ENCODE measurements at places on chromosomes 11 and 22.

GRCh38 chr11:105023003-105023402, at the start of gene CASP5:
CASP5 (minus strand) TSS chr11:105023168; CDS start chr11:105023136, 32 bp downstream.
- DNase-seq = no peak

DNA sequence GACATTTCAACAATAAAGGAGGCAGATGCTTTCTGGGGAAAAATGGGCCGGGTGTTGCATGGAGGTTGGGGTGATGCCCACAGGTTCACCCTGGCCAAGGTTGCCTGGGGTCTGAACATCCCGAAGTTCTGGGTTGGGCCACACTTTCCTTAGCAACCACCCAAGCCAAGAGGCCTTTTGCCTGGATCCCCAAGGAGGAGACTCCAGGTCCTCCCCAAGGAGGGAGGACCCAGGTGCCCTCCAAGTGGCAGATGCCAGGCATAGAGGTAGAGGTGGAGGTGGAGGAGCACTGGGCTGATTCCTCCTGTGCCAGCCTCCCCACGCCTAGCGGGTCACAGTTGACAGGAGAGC, 1.2 kb downstream of the CYB5R3 start:
- no peak for DNase-seq

DNA sequence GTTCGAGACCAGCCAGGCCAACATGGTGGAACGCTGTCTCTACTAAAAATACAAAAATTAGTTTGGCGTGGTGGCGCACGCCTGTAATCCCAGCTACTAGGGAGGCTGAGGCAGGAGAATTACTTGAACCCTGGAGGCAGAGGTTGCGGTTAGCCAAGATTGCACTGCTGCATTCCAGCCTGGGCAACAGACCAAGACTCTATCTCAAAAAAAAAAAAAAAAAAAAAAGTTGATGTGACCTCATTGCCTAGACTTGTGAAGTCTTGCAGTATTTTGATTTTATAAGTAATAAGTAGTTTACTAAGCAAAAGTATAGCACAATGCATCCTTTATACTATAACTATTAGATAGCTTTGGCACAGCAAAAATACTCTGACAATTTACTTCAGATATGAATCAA, 9.9 kb upstream of the CUL5 start:
- DNase-seq = no peak

GRCh38 chr11:77144857-77145428, 16.9 kb downstream of the MYO7A start:
- no peak for DNase-seq

DNA sequence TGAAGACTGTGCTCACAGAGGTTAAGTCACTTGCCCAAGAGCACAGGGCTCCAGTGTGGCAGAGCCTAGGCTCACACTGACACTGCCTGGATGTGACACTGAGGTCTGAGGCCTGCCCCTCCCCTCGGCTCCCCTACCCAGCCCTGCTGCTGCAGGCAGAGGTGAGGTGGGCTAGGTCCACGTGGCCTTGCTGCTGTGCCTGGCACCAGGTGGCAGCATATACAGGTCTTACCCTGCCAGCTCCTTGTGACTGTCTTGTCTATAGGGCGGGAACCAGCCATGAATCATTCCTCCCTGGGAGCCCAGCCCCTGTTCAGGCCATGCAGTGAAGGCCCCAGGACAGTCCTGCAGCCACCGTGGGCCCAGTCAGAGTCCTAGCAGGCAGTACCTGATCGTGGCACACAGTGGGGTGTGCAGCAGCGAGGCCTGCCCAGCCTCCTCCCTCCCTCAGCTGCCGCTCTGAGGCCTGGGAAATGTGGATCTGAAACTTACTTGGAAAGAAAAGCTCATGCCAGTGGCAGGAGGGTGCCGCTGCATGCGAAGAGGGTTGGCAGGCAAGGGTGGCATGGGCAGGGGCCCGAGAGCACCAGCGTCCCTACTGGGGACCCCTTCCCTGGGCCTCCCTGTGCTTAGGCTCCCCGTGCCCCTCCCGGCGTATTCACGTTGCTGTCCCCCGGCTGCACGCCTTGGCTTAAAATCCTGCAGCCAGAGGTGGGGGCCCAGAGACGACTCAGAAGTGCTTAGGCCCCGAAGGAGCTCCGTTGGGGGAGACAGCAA, 1.2 kb upstream of the CERK start:
- no peak for DNase-seq

DNA sequence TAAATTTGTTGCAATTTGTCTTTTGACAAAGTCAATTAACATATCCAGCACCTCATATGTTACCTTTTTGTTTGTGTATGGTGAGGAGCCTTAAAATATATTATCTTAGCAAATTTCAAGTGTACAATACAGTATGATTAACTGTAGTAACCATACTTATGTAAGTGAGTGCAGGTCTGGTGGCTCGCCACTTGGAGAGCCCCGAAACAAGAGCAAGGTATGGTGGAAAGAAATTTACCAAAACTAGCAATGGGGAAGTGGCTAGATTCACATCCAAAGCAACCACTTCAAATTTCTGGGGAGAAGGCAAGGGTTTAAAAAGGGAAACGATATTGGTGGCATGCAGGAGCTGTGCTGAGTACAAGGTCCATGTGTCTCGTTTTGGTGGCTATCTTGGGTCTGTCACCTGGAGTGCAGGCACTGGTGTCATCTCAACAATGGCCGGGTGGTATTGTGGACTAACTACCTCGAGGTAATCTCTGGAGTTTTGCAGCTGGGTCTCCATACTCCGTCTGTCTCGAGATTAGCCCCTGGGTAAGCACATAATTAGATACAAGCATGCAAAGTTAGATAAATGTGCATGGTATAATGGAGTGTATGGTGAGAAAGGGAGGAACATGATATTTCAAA, 8.2 kb upstream of the FNBP4 start:
- no peak for DNase-seq

- no peak for DNase-seq
Measured at GRCh38 chr11:80083531-80083951, 642.7 kb upstream of the TENM4 start.

DNA sequence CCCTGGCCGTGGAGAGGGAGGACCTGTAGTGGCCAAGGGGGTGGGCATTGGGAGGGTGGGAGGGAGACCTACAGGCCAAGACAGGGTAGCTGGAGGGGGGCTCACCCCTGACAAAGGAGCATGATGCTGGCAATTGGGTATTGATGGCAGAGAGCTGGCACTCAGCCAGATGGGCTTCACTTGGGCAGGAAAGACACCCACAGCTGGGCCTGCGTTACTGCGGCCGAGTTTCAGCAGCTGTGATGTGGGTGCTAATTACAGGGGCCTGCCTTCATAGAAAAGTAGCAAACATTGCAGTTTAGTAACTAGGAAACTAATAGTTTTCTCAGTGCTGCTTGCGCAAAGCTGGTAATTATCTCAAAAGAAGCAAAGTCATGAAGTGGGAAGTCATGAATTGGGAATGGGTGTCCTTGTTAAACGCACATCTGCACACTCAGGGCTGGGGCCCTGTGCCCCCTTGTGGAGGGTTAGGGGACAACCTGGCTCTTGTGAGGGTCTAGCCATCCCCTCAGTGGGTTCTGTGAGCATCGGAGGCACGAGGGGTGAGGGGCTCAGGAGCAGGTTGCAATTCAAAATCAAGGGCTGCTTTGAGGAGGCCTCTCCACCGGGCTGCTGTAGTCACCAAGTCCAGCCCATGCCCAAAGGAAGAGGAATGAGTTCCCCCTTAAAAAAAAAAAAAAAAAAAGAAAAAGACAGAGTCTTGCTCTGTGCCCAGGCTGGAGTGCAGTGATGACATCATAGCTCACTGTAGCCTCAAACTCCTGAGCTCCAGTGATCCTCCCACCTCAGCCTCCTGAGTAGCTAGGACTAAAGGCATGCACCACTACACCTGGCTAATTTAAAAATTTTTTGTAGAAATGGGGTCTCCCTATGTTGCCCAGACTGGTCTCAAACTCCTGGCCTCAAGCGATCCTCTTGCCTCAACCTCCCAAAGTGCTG, 24.4 kb upstream of the TXNRD2 start:
- no peak for DNase-seq

GRCh38 chr22:32803020-32803737, 1.7 kb downstream of the TIMP3 start:
- DNase-seq = no peak

- no peak for DNase-seq
Measured at GRCh38 chr11:61122761-61123160, 20.5 kb downstream of the CD5 start.

- DNase-seq = no peak
Measured at GRCh38 chr11:57154739-57155138, 27.0 kb upstream of the LRRC55 start.

- no peak for DNase-seq
Measured at GRCh38 chr11:3983101-3983500, 111.5 kb upstream of the RRM1 start.

DNA sequence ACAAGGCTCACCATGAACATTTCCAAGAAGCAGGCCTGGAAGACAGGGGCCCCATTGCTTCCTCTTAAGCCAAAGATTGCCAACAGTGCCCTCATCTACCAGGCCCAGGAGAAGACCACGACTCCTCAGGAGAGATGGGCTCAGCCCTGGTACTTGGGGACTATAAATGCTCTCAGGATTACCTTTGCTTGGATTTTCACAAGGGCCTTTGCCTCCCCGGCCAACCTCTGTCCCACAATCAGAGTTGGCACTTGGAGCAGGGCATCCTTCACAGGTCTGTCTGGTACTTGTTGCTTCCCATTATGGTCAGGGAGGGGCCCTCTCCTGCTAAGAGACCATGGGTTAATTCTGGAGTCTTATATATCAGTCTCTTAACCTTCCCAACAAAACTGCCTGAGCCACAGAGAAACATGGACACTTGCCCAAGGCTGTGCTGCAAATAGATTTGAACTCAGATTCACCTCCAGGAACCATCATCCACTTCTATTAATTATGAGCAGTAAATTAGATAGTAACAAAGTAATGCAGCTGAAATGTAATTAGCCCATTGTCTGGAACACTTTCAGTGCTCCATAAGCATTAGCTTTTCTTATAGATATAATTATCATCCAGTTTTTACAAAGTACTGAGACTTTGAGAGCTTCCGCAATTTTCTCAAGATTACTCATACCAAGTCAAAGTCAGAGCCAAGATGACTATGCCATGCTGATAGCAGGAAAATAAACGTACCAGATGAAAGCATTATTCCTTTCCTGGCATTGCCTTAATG, 33.5 kb downstream of the POU2AF3 start:
- DNase-seq = no peak

DNA sequence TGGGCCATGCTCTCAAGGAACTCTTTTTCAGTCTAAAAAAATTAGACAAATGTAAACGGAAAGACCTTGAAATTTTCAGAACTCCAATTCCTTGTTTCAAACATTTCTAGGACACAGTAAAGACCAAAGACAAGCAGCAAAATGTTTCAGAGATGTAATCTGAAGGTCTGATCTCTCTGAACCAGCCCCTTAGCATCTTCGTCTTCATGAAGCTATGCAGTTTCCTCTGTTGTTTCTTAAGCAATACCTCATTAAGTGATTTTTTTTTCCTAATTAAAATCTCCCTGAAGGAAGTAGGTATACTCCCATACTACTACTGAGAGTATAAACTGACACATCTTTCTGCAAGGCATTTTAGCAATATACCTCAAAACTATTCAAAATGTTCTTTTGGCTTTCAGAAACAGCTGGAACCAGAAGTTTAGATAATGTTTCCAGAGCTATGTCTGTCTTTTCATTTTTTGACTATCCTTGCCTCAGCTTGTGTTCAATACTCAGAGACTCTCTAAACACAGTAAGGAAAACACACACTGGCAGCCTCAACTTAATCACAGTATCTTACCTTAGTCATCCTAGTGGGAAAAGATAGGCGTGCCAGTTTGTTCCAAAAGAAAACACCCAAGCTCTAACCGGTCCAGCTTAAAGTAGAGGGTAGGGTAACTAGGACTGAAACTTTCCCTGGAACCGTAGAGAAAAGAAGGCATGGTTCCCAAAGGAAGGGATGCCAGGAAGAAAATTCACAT, 25.1 kb downstream of the SBF2 start:
- no peak for DNase-seq

Data from stimulated activated CD4-positive, alpha-beta T cell treated with anti-CD3 and anti-CD28 coated beads, Interleukin-1b, Interleukin-23, amount 100 ng/mL, for 1 hour (primary cell).